ENCODE measurements at places on chromosomes 6 and 20.

DNA sequence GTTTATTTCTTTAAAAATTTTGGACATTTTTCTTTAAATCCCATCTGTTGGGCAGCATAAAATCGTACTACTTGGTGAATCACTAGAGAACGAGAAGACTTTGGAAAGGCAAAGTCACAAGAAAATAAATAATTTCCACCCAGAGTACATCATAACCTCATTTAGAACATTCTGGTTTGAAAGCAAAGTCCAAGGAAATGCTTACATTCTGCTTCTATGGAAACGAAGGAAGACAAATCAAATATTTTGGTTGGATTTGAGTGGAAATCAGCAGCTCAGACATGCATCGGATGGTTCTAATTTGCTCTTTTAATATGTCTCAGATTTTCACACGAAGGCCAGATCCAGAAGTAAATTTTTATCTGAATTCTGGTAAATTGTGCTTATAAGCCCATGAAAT lies 60.7 kb upstream of the LTV1 start:
- peak; percentile 90 for DNase-seq

GRCh38 chr6:122198922-122199321 lies 200.5 kb upstream of the HSF2 start:
- DNase-seq, result no peak

DNA sequence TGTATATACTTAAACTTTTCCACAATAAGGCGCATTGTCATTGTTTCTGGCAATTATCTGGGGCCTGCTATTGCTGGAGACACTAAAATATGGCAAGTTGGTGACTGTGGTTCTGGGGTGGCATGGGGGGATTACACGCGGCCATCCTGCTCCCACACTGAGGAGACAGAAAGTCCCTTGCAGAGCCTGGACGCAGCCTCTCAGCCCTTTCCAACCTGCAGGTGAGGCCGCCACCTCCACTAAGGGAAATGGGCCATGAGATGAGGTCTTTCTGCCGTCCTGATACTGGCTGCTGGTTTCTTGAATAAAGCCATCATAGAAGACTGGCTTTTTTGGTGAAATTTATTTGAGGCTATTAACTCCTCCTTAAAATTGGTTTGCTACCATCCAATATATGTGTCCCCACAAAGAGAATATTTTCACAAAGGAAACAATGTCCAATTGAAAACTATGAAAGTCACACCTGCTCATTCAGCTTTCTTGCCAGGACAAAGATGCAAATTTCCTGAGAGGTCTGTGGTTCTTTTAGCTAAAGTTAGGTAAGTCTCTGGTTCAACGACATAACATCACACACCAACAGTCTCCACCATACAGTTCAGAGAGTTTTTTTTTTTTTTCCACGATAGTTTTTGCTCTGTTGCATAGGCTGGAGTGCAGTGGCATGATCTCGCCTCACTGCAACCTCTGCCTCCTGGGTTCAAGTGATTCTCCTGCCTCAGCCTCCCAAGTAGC lies 13.0 kb downstream of the TXNDC5 start:
- DNase-seq, result no peak

DNA sequence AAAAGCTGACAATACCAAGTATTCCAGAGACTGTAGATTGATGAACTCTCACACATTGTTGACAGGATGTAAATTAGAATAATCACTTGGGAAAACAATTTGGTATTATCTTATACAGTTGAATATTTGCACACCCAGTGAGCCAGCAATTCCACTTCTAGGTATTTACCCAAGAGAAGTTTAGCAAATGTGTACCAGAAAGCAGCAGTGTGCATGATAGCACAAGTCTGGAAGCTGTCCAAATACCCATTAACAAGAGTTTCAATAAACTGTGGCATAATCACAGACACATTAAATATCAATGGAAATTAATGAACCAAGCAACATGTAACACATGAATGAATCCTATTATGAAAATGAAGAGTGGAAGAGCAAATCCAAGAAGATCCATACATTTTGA lies 233.6 kb downstream of the TPBG start:
- DNase-seq, result no peak

- DNase-seq, result peak; percentile 100
Measured at GRCh38 chr6:16947375-16948015, 154.4 kb upstream of the STMND1 start.

GRCh38 chr20:38827770-38828281 lies 22.3 kb downstream of the PPP1R16B start:
- DNase-seq, result no peak

- DNase-seq, result no peak
Measured at GRCh38 chr20:1081891-1082290, 36.5 kb upstream of the PSMF1 start.

GRCh38 chr20:39660965-39661364 lies 698.8 kb downstream of the DHX35 start:
- no peak for DNase-seq

GRCh38 chr6:138724015-138724414 lies 49.6 kb upstream of the CCDC28A start:
- peak; percentile 1 for DNase-seq

DNA sequence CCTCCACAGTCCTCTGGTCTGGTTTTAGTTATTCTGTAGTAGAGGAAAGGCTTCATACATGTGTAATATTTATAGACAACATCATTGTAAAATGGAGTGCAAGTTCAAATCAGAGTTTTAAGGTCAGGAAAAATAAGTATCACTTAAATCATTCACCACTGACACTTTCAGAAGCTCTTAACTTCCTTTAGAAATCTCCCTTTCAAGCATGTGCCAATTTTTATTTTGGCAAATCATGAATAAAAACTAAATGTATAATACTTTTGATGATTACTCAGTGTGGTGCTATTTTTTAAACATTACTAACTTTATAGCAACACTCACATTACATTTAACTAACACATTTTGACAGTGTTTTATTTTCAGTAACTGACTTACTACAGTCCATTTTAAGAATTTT lies 112.2 kb downstream of the OGFRL1 start:
- no peak for DNase-seq

GRCh38 chr6:107116328-107116892 lies 1.1 kb upstream of the BEND3 start:
- no peak for DNase-seq

GRCh38 chr20:23011008-23011721 lies 23.9 kb upstream of the SSTR4 start:
- no peak for DNase-seq

DNA sequence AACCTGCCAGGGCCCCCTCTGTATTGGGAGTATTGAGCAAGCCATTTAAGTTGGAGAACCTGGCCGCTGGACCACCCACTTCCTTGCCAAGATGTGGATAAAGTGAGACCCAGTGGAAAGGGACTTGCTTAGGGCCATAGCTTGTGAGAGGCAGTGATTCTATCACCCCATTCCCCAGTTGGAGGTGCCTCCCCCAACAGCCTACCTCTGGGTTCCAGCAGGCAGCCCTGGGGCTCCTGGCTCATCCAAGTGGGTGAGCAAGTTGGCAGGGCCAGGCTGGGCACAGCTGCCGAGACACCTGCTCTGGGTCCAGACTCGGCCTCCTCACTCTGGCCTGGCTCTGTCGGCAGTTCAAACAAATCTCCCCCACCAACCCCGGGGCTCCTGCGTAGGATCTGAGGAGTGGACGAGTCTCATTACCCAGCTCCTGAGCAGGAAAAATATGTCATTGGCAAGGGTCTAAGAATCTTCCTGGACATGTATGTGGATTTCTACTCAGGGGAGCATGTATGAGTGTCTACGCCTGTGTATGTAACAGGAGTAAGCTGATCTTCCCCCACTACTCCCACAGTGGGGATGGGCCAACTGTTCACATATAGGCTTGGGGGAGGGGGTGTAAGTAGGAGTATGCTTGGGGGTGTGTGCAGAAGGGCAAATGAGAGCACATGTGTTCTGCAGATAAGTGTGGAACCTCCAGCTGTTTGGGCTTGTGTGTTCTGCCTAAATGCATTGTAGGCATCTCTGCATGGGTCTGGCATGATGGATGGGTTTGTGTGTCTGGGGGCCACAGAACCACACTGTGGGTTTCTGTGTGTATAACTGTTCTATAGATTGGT lies 1.9 kb downstream of the ID1 start:
- peak; percentile 41 for DNase-seq

GRCh38 chr6:24064106-24064505 lies 61.9 kb upstream of the NRSN1 start:
- DNase-seq, result no peak

GRCh38 chr6:12331951-12332749 lies 42.0 kb downstream of the EDN1 start:
- DNase-seq, result peak; percentile 51

DNA sequence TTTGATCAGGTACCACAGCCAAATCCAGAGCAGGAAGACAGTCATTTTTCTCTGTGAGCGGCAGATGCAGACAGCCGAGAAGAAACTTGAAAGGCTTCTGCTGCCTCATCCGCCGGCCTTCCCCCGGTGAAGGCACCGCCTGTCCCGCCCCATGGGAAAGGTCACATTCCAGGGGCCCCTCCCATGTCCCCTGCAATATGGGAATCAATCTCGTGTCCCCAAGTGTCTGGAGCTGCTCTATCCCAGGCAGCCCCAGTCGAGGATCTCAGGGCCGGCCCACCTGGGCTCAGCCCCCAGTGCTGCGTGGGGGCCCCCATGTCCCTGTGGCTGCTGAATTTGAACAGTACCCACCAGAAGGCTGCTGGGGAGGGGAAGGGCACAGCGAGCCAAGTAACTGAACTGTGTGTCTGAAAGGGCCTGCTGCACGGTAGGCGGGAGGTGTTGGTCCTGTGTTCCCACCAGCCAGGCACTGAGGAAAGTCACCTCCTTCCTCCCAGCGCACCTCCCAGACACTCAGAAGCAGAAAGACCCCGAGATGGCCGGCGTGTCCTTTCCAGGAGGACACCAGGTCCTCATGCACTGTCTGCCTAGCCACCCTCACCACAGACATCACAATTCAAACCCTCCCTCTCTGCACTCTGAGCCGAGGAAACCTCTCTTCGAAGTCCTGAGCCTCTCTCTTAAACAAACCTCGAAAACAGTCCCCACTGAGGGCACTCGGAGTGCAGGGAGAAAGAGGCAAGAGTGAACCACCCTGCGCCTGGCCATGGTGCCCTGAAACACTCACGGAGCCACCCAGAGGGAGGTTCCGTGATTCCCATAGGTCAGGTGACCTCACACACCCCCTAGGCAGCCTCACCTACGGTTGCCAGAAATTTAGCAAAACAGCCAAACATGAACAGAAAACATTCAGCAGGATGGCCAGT lies 99.3 kb downstream of the PSMB1 start:
- DNase-seq, result no peak

- DNase-seq, result no peak
Measured at GRCh38 chr6:10271982-10272381, 142.9 kb downstream of the TFAP2A start.

- DNase-seq, result no peak
Measured at GRCh38 chr20:59078231-59078630, 35.6 kb upstream of the PRELID3B start.

DNA sequence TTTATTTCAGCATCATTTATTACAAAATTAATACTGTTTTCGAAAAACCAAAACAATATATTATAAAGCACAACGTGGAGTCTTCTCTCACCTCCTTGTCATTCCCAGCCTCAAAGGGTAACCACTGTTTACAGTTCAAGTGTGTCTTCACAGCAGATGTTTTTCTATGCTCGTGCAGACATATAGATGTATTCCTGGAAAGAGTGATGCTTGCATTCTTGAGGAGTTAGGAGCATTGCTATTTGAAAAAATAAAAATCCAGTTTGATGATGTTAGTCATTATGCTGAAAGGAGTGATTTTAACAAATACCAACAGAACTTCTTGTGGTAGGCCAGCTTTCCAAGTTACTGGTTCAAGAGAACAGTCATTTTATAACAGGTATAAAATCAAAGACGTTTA lies 234.9 kb downstream of the BCKDHB start:
- peak; percentile 83 for DNase-seq

DNA sequence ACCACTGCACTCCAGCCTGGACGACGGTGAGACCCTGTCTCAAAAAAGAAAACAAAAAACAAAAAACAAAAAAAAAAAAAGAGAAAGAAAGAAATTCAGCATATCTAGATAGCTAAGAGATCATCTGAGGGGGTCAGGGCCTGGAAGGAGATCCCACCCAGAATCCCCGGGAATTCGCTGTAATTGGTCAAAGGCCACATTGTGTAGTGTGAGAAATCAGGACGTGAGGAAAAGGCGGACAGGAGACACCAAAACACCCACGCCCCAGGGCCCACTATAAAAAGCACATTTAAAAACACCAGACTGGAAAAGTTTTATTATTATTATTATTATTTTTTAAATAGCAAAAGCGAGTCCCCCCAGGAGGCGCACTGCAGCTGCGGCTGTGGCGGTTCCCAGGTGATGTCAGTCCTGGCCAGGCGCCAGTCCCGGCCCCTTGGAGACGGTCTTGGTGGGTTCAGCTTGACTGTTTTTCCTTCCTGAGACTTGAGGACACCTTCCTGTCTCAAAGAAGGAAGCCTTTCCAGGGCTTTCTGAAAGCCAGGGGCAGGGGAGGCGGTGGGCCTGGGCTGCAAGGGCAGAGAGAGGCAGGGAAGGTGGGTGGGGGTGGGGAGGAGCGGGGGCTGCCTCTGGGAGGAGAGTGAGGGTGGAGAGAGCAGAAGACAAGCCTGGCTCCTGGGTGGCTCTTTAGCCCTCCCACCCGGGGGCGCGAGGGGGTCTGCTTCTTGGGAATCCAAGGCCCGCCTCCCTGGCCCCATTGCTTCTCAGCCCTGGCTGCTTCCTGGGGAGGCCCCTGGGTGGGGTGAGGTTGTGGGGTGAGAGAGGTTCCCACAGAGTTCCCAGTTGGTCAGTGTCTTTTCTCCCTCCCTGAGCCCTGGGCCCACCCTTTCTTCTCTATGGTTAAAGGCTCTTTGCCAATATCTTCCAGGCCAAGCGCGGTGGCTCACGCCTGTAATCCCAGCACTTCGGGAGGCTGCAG lies 14.5 kb downstream of the TCF15 start:
- no peak for DNase-seq

- no peak for DNase-seq
Measured at GRCh38 chr6:210778-211374, 81.4 kb upstream of the DUSP22 start.

- no peak for DNase-seq
Measured at GRCh38 chr6:156646496-156646895, 130.7 kb upstream of the ARID1B start.

- peak; percentile 54 for DNase-seq
Measured at GRCh38 chr20:51758978-51759544, 9.1 kb downstream of the ATP9A start.

DNA sequence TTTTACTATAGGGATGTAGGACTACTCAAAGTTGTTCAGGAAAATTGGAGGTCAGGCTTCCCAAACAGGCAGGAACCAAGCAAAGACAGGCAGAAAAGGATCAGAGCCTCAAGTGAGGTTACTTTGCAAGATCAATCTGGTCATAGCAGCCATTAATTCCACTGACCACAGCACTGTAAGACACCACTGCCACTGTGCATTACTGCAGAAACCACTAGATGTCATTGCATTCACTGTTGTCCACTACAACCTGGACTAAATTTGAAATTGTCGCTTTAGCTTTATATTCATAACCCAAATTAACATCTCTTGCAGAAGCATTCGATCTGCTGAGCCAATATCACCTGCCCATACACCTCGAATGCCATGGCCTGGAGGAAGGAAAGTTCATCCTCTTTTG lies 126.9 kb upstream of the UFL1 start:
- DNase-seq, result no peak

- DNase-seq, result peak; percentile 59
Measured at GRCh38 chr20:25341716-25342680, 48.6 kb downstream of the ABHD12 start.

- peak; percentile 2 for DNase-seq
Measured at GRCh38 chr6:100948381-100949133, 67.4 kb upstream of the ASCC3 start.
